Vagina (tissue), 2 donors: ENCODE measurements at places on chromosomes 3 and 15. TPM values are rescaled to one million over a fixed set of nuclear protein-coding genes. Genes with fewer than 3 reads are reported as not detected.

GRCh38 chr3:183252973-183253527 lies at the start of gene B3GNT5:
B3GNT5 (plus strand) TSS chr3:183253253; CDS start chr3:183269799, 16,546 bp downstream.
- no peak for DNase-seq
- no peaks in the 10 kb centered on the region for H3K27me3 ChIP-seq
- peaks cover 20% of the 10 kb centered on the region for H3K4me1 ChIP-seq
- H3K4me3 ChIP-seq, result peak within 1 kb of the TSS; percentile 69
- no peaks in the 10 kb centered on the region for H3K36me3 ChIP-seq

- H3K27ac ChIP-seq, result no peak overlapping the region
- no peak overlapping the region for H3K4me3 ChIP-seq
- H3K27me3 ChIP-seq, result no peaks in the 10 kb centered on the region
- H3K36me3 ChIP-seq, result no peaks in the 10 kb centered on the region
- DNase-seq, result no peak
Measured at GRCh38 chr15:89436560-89437311, 59.6 kb downstream of the RHCG start.

The GALNT15 gene
- 225 TPM for total RNA-seq

GRCh38 chr3:21142949-21143348 lies 608.1 kb downstream of the ZNF385D start:
- no peak overlapping the region for H3K27ac ChIP-seq
- H3K4me1 ChIP-seq, result no peaks in the 10 kb centered on the region
- H3K4me3 ChIP-seq, result no peak overlapping the region
- DNase-seq, result no peak
- no peaks in the 10 kb centered on the region for H3K36me3 ChIP-seq

The OR5K2 gene
- total RNA-seq, result not detected

DNA sequence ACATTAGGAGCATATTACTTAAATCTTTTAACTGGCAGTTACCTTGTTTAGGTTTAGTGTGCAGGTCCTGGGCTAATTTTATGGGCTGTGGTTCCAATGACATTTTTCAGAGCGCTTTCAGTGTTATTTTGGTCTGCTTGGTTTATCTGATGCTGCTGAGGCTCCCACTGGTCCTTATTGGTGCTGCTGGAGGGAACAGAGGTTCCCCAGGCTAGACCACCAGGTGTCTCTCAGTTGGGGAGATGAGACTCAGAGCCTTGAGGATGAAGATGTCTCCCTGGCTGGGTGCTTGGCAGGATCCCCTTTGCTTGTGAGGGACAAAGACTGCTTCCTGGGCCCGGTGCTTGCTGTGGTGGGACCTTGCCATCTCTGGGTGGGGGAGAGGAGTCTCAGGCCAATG lies 28.3 kb upstream of the TASOR start:
- DNase-seq, result no peak
- no peaks in the 10 kb centered on the region for H3K36me3 ChIP-seq
- H3K27ac ChIP-seq, result no peak overlapping the region

- H3K4me3 ChIP-seq, result no peak overlapping the region
- H3K36me3 ChIP-seq, result no peaks in the 10 kb centered on the region
- peaks cover 6% of the 10 kb centered on the region for H3K4me1 ChIP-seq
- no peak for DNase-seq
- H3K27me3 ChIP-seq, result peaks cover 9% of the 10 kb centered on the region
Measured at GRCh38 chr3:122917412-122917811, 110.2 kb downstream of the SEMA5B start.

- peak overlapping the region; percentile 70 for H3K27ac ChIP-seq
- H3K27me3 ChIP-seq, result no peaks in the 10 kb centered on the region
- DNase-seq, result no peak
- no peak overlapping the region for H3K4me3 ChIP-seq
Measured at GRCh38 chr3:112813723-112814171, 32.9 kb downstream of the CD200R1L start.

The ETFA gene
- 97.5 TPM for total RNA-seq

GRCh38 chr3:177005718-177006405 lies 191.4 kb downstream of the TBL1XR1 start:
- no peaks in the 10 kb centered on the region for H3K4me1 ChIP-seq
- DNase-seq, result no peak
- H3K27ac ChIP-seq, result no peak overlapping the region
- no peak overlapping the region for H3K4me3 ChIP-seq
- no peaks in the 10 kb centered on the region for H3K27me3 ChIP-seq

GRCh38 chr15:63528138-63528659 lies 23.8 kb downstream of the USP3 start:
- H3K4me3 ChIP-seq, result no peak overlapping the region
- H3K27ac ChIP-seq, result no peak overlapping the region
- DNase-seq, result no peak
- H3K27me3 ChIP-seq, result no peaks in the 10 kb centered on the region

The LRTM1 gene
- not detected for total RNA-seq

The PPARG gene
- total RNA-seq, result 28.5 TPM

- no peak for DNase-seq
- H3K4me3 ChIP-seq, result no peak overlapping the region
- peaks cover 66% of the 10 kb centered on the region for H3K4me1 ChIP-seq
- no peaks in the 10 kb centered on the region for H3K27me3 ChIP-seq
- H3K27ac ChIP-seq, result peak overlapping the region; percentile 73
- H3K36me3 ChIP-seq, result no peaks in the 10 kb centered on the region
Measured at GRCh38 chr15:63349156-63349555, 32.5 kb downstream of the CA12 start.

DNA sequence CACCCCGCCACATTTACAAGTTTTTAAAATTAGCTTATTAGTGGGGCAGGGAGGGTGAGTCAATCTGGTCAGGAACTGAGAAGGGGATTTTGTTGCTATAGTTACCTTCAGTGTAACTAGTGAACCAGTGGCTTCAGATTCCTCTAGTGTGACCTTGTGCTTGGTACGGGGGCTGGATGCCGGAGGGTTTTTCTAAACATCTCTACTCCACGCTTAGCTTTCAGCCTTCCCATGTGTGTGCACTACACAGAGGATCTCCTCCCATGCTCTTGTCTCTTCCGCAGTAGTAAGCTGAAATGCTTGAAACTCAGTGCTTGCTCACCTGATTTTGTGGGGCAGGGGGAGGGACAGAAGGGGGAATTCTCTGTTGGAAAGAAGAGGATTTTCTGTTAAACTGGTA lies 67.9 kb upstream of the AKAP13 start:
- DNase-seq, result no peak
- no peak overlapping the region for H3K4me3 ChIP-seq
- H3K36me3 ChIP-seq, result no peaks in the 10 kb centered on the region

The GOLGA6D gene
- not detected for total RNA-seq

DNA sequence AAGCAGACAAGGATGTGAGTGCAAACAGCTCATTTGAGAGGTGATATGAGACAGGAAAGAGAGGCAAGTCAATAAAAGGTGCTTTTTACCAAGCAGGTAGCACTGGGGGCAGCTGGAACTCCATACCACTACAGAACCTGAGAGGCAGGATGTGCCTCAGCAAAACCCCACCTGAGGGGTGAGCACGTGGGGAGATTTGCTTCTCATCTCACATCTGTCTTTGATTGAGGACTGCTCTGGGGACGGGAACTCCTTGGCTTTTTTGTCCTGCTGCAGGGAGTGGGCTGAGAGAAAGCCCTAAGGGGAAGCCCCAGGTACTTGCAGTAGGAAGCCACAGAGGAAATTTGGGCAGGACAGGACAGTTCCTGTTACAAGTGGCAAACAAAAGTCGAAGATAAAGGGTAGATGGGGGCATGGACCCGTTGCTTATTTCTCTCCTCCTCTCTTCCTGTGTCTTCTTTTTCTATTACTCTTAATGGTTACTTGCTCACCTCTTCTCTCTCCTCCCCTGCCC lies 27.1 kb downstream of the CFAP161 start:
- H3K4me1 ChIP-seq, result peaks cover 32% of the 10 kb centered on the region
- no peaks in the 10 kb centered on the region for H3K36me3 ChIP-seq
- no peak overlapping the region for H3K4me3 ChIP-seq
- no peak for DNase-seq
- peak overlapping the region; percentile 24 for H3K27ac ChIP-seq

GRCh38 chr3:171354049-171354705 lies 106.0 kb downstream of the TNIK start:
- no peaks in the 10 kb centered on the region for H3K36me3 ChIP-seq
- no peak overlapping the region for H3K4me3 ChIP-seq
- H3K27ac ChIP-seq, result no peak overlapping the region
- no peak for DNase-seq

- no peaks in the 10 kb centered on the region for H3K4me1 ChIP-seq
- no peak for DNase-seq
- H3K27me3 ChIP-seq, result no peaks in the 10 kb centered on the region
Measured at GRCh38 chr3:39641274-39641673, 168.1 kb upstream of the MYRIP start.

DNA sequence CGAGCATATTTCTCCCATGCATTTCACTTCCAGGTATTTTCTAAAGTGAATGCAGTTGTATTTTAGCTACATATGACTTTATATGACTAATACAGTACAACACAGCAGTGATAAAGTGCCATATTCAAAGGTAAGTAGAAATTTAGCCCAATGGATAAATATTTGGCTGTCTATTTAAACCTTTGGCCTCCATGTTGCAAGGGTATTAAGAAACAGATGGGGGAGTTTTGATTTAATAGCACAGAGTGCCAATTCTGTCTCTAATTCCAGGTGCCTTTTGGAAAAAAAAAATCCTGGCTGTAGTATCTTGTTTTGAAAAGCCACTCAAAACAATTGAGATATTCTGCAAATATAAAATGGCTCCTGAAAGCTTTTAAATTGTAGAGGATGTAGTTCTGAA lies 44.9 kb upstream of the SGO1 start:
- no peaks in the 10 kb centered on the region for H3K4me1 ChIP-seq
- H3K36me3 ChIP-seq, result no peaks in the 10 kb centered on the region
- H3K27ac ChIP-seq, result no peak overlapping the region
- H3K27me3 ChIP-seq, result no peaks in the 10 kb centered on the region

DNA sequence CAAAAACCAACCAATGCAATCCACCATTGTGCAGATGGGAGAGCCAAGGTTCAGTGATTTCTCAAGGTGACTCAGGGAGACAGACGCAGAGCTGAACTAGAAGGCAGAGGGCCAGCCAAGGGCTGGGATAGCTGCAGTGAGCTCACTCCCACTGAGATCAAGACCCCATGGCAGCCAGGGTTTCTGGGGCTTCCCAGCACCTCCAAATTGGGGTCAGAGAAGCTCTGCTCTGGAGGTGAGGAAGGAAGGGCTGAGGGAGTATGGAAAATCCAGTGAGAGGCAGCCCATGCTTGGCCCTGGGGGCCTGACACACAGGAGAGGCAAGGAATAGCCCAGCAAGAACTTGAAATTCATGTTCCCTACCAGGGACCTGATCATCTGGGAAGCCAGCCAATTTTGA lies 61.0 kb downstream of the ISG20 start:
- DNase-seq, result no peak
- no peaks in the 10 kb centered on the region for H3K4me1 ChIP-seq
- H3K4me3 ChIP-seq, result no peak overlapping the region

GRCh38 chr15:62394079-62394478 lies 229.0 kb upstream of the C2CD4B start:
- peaks cover 14% of the 10 kb centered on the region for H3K4me1 ChIP-seq
- H3K27ac ChIP-seq, result peak overlapping the region; percentile 49
- H3K27me3 ChIP-seq, result no peaks in the 10 kb centered on the region
- no peak overlapping the region for H3K4me3 ChIP-seq
- DNase-seq, result no peak
- H3K36me3 ChIP-seq, result no peaks in the 10 kb centered on the region

The CCR4 gene
- 0.49 TPM for total RNA-seq

The TGM5 gene
- 8.3 TPM for total RNA-seq

The LRRFIP2 gene
- 74.2 TPM for total RNA-seq
